ENCODE measurements at places on chromosomes 4 and X.

DNA sequence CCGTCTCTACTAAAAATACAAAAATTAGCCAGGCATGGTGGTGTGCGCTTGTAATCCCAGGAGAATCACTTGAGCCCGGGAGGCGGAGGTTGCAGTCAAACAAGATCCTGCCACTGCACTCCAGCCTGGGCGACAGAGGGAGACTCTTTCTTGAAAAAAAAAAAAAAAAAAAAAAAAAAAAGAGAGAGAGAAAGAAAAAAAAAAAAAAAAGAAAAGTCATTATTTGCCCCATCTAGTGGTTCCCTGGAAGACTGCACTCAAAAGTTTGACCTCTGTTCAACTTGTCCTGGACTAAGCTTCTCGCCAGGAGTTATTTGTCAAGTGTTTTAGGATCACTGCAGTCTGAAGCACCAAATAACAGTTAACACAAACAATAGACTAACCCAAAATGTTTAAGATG is 45.3 kb upstream of the KCTD8 start:
- no peak for DNase-seq

DNA sequence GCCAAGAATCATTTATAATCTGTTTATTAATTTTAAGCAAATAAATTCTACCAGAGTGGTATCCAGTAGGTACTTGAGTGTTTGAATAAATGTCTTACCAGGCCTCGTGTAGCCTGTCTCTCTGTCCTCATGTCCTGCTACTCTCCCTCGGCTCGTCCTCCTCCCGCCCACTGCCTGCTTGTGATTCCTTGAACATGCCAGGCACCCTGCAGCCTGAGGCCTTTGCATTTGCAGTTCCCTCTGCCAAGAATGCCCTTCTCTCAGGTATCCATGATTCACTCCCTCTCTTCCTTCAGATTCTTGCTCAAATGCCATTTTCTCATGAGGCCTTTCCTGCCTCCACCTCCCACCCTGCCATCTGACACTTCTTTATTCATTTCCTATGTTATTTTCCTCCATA is 209.7 kb upstream of the PRPS2 start:
- DNase-seq: no peak

DNA sequence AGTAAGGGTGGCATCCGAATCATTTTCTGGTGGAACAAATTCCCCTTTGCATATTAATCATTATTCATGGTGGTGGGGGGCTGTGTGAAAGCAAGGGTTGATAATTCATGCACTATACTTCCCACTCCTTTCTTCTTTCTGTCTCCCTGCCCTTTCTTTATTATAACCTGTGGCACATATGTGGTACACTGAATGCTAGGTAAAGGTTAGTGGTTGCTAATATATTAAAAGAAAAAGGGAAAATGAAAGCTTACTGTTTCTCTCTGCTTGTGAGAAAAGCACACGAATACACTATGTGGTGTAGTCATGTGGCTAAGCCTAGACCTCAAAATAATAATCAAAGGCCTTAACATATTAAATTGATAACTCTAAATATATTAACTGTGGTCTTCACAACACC is 178.4 kb upstream of the RPS6KA3 start:
- DNase-seq: no peak

- DNase-seq: no peak
Observed at GRCh38 chr4:152029631-152030030, 268.8 kb upstream of the GATB start.

DNA sequence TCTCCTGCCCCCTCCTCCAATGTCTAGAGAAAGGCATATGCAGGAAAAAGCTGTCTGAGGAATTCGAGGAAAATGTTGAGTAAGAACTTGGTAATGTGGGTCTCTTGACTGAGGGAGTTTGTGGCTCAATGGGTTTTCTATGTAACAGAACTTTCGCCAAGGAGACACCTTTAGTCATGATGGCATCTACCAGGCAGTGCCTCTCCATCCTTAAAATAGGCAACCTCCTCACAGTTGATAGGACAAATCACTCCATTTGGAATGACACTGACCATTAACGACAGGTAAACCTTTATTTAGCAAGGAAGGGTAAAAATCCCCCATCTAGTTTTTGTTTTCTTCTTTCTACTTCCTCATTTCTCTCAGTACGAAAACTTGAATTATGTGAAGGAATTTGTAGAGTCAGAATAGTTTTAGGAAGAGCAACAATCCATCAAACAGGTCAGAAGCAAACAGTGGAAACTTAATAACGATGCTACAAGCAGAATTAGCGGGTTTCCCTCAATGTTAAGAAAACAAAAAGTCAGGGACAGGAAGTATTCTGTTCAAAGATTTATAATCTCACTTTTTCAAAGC is 2.7 kb downstream of the GSX2 start:
- no peak for DNase-seq

Measured in CD4-positive, alpha-beta T cell treated with Interleukin-1 beta for 1 hour (primary cell).